ENCODE measurements at places on chromosomes 16 and 17.

GRCh38 chr17:79338604-79339003 lies 264.0 kb downstream of the ENGASE start:
- no peak for DNase-seq

DNA sequence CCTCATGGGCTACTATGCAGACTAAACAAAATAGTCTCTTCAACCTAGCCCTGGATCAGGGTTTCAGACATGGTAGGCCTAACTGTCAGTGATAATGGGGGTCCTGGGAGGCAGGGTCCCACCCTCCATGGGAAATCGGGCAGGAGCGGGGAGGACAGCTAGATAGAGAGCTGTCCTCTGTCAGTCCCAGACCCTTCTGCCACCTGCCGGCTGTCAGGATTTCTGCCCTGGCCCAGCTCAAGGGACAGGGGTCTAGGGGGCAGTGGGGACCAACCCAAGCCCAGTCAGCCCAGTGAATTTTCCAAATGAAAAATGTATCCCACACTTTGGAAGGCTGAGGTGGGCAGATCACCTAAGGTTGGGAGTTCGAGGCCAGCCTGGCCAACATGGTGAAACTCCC lies 5.3 kb downstream of the CA7 start:
- no peak for DNase-seq

DNA sequence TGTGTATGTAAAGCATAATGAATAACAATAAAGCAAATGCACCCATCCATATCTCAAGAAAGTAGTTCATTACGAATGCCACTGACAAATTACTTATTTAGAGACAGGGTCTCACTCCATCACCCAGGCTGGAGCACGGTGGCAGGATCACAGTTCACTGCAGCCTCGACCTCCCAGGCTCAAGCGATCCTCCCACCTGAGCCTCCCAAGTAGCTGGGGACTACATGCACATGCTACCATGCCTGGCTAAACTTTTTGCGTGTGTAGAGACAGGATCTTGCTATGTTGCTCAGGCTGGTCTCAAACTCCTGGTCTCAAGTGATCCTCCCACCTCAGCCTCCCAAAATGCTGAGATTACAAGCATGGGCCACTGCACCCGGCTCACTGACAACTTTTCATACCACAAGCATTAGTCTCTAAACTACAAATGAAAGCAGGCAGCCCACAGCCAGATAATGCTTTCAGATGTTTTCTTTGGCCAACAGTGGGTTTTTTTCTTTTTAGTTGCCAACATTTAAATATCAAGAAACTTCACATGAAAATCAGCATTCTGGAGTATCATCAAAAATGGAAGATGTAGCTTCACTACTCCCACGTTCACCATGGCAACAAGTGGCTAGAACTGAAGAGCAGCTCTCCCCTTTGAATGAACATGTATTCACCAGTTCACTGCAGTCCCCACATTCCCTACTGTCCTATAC lies 7.7 kb downstream of the ARHGAP17 start:
- no peak for DNase-seq

DNA sequence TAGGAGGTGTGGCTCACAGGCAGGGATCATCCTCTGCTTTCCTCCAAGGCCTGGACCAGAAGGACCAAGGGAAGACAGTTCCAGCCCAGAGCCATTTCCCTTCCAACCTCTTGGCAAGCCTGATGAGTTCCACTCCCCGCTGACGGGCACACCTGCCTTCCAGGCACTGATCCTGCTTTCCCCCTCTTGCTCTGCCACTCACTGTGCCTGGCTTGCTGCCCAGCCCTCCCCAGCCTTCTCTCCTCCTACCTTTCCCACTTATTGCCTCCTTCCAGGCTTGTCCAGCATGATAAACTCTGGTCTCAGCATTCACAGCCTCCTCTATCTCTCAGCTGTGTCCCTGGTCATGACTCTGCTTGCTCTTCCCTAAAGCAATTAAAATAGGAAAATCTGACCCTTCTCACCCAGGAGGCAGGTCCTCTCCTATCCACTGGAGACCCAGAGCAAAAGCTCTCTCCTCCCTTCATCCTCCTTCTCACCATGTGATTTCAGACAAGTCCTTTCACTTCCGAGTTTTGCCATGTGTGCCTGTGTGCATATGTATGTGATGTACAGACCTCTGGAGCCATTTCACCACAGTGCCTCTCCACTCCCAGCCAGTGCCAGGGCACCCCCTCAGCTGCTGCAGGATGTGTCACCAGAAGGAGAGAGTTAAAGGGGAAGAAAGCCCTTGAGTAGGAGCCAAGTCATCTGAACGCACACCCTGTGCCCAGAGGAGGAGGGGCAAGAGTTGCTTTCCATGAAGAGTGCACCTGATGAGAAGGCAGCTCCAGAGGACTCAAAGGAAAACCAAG lies 13.4 kb upstream of the TMEM170A start:
- peak; percentile 59 for DNase-seq

- DNase-seq = no peak
Measured at GRCh38 chr16:54165912-54166865, 120.4 kb downstream of the IRX3 start.

GRCh38 chr17:80029258-80029974 lies 6.3 kb downstream of the TBC1D16 start:
- DNase-seq = no peak

GRCh38 chr16:85524630-85525419 lies 88.3 kb upstream of the GSE1 start:
- DNase-seq = no peak

GRCh38 chr16:58422809-58423208 lies 30.5 kb downstream of the GINS3 start:
- no peak for DNase-seq

DNA sequence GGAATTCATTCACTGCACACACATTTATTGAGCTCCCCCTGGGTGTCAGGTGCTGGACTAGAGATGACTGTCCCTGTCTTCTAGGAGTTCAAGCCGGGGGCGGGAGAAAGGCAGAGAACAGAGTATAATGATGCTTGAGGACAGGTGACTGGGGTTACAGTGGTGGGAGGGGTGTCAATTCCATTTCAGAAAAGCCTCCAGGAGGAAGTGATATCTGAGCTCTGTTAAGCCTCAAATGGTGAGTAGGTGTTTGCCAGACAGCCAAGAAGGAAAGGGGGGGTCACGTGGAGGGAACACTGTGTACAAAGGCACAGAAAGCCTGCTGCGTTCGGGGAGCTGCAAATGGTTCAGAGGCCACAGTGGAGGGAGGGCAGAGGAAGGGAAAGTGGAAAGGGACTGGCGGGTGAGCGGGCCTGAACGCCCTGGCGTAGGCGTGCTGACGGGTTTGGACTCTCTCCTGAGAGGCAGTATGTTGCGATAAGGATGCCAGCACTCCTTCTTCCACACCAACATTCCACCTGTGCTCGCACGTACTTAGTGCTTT lies 9.7 kb upstream of the NXPH3 start:
- peak; percentile 17 for DNase-seq

- DNase-seq = no peak
Measured at GRCh38 chr17:15334266-15334665, 7.1 kb downstream of the TEKT3 start.

GRCh38 chr16:68082629-68083238 lies 2.4 kb upstream of the NFATC3 start:
- DNase-seq = no peak

DNA sequence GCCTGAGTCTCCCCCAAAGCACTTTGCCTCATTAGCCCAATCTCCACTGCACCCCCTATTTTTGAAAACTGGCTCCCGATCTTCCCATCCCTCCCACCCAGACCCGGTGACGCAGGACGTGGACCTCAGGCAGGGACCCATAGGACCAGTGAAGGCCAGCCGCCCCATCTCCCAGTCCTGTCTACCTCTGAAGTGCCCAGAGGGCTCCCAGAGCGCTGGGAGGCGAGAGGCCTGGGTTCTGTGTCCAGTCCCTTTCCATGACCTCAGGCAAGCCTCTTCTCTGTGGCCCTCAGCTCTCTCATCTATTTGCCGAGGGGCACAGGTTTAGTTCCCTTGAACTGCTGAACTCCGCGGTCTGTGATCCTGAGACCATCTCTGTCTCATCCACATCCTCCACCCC lies 714 bp downstream of the TNS4 start:
- DNase-seq = no peak

DNA sequence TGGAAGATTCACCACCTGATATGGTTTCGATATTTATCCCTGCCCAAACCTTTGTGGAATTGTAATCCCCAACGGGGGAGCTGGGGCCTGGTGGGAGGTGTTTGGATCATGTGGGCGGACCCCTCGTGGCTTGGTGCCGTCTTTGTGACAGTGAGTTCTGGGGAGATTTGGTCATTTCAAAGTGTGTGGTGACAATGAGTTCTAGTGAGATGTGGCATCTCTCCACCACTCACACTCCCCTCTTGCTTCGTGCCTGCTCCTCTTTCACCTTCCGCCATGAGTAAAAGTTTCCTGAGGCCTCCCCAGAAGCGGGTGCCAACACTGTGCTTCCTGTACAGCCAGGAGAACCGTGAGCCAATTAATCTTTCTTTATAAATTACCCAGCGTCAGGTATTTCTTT lies 9.7 kb downstream of the CCDC57 start:
- DNase-seq = no peak

DNA sequence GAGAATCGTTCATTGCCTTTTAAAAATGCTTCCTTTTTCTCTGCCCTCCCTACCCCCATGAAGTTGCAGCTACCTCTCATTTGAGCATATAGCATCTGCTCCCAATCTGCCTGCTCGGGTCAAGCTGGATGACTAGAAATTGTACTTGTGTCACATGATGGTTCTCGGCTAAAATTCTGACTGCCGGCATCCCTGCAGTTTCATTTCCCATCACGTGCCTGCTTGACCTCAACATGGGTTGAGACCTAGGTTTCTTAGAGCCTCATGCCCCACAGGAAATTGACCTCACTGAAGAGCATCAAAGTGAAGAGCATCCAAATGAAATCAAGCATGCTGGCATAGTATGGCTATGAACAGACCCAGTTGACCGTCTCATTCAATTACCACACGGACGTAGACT lies 581.6 kb upstream of the PSMD7 start:
- no peak for DNase-seq

DNA sequence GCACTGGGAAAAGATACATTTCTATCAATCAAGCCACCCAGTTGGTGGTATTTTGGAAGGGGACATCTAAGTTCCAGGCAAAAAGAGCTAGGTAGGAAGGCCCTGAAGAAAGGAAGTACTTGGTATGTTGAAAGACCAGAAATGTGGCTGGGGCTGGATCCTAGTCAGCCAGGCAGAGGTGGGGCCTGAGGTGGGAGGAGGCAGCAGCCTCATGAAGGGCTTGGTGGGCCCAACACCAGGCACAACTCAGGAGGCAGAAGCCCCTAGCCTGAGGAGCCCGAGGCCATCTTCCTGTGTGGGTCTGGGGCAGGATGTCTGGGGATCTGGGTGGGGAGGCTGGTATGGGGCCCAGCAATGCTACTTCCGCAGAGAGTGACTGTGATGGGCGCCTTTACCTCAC lies 105.9 kb downstream of the SALL1 start:
- no peak for DNase-seq

GRCh38 chr16:12060751-12061150 lies 84.2 kb downstream of the SNX29 start:
- DNase-seq = no peak

GRCh38 chr17:47267354-47267828 lies 13.8 kb downstream of the ITGB3 start:
- no peak for DNase-seq

DNA sequence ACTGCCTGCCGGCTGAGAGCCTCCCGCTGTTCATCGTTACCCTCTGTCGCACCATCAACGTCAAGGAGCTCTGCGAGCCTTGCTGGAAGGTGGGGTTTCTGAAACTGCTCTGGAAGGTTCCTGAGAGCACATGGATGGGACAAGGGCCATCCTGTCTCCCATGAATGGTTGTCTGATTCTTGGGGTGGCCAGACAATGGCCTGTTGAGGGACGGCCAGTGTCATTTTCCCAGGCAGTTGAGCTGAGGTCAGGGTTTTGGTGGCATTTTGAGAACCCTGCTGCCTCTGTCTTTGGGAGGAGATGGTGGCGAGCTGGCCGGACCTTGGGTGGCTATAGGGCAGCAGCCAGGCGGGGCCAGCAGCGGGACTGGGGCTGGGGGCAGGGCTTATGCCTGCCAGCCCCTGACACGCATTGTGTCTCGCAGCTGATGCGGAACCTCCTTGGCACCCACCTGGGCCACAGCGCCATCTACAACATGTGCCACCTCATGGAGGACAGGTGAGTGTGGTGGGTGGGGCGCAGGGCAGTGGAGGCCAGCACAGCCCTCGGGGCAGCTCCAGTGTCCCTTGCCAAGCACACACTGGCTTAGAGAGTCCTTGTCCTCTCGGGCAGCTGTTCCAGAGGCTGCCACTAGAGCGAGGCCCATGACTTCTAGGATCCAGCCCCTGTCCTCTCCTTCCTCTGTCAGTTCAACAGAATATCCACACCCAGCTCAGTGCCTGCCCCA lies 9.1 kb downstream of the TSC2 start:
- no peak for DNase-seq

DNA sequence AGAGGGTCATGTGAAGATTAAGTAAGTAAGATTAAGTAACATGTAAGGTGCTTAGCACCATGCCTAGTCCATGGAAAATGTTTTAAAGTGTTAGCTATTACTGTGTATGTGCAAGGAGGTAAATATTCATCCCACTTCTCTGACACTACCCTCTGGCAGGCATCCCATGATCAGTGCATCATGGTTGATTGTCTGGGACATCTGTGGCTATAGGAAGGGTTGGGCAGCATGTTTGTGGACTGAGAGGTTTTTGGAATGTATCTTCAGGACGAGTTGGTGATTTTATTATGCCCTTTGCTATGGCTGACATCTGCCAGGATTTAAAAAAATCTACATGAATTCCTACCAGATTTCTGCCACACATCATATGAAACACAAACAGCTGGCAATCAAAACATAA lies 6.5 kb upstream of the TAOK1 start:
- no peak for DNase-seq

- no peak for DNase-seq
Measured at GRCh38 chr16:75256696-75257343, 5.4 kb upstream of the BCAR1 start.

DNA sequence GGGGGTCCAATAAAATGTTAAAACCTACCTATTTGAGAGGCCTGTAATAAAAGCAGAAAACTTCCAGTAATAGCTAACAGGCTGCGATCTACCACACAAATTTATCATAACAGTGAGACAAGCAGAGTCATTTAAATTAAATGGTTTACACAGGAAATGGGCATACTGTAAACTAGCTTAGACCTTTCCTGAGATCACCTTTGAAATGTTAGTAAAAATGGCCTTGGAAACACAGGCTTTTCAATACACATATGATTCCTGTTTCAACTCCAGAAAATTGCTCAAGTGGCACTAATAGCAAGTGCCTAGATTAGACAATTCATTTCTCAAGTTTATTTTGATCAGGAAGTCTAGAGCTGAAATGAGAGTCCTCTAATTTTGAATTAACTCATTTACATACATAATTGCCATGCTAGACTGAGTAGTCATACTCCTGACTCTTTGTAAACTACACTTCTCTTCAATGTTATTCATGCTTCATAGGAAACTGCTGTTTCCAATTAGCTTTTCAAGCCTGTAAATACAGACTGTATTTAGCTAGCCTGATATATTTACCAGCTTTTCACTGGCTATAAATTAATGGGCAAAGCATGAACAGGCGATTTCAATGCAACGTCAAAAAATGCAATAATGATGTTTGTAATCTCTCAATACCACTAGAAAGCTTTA lies 43.3 kb downstream of the PARN start:
- DNase-seq = no peak

Measured in NCI-H1105 (cell line).